Inflammatory macrophage treated with lipopolysaccharide for 4 hours (primary cell): ENCODE measurements at places on chromosomes 5 and 9.

DNA sequence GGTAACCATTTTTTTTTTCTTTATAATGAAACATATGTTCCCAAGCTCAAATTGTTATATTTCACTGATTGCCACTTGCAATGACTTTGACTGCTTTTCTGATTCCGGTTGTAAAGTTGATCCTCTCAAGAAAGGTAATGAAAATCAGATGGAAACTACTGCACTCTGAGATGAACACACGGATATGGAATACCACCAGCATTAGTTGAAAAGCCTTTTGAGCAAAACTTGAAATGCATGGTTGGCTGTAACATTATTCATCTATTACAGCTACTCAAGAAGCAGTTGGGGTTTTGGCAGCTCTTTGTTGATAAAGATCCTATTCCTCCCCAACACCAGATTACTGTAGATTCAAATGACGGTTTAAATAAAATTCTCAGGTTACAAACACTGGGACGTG is 591.6 kb upstream of the DMAC1 start:
- DNase-seq: no peak

GRCh38 chr5:180806351-180807011 is 3.9 kb upstream of the MGAT1 start:
- no peak for DNase-seq

- DNase-seq: no peak
These were observed 38.6 kb upstream of the KCNMB1 start for GRCh38 chr5:170427672-170428236.

GRCh38 chr5:179553875-179554274 is 3.5 kb downstream of the RUFY1 start:
- peak; percentile 88 for DNase-seq

GRCh38 chr5:167285591-167285990 is 1005.9 kb upstream of the WWC1 start:
- DNase-seq: no peak
